ENCODE measurements at places on chromosomes 2 and 18.

DNA sequence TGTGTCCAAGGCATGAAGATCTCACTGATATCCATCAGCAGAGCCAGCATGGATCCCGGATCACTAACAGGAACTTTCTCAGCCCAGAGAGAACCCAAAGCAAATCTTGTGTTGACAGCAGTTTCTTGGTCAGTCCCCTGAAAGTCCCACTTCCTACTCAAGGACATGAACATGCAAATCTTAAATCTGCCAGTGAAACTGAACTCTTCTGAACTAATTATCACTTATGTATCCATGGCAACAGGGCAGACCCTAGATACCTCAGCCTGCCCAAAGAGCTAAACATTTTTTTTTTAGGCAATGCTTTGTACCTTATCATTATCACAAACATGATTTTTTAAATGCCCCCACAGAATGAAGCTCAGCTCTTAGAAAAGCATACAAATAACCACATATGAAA is 127.8 kb upstream of the DDX18 start:
- DNase-seq, result no peak

DNA sequence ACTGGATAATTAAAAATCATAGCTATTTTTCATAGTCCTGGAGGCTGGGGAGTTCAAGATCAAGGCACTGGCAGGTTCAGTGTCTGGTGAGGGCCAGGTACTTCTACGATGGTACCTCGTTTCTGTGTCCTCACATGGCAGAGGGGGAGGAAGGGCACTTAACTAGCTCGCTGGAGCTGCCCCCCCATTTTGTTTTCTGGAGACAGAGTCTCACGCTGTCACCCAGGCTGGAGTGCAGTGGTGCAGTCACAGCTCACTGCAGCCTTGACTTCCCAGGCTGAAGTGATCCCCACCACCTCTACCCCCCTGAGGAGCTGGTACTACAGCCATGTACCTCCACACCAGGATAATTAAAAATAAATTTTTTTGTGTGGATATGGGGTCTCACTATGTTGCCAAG is 40.3 kb downstream of the ASB1 start:
- DNase-seq, result no peak

GRCh38 chr18:56258178-56258577 is 380.2 kb downstream of the TXNL1 start:
- no peak for DNase-seq

DNA sequence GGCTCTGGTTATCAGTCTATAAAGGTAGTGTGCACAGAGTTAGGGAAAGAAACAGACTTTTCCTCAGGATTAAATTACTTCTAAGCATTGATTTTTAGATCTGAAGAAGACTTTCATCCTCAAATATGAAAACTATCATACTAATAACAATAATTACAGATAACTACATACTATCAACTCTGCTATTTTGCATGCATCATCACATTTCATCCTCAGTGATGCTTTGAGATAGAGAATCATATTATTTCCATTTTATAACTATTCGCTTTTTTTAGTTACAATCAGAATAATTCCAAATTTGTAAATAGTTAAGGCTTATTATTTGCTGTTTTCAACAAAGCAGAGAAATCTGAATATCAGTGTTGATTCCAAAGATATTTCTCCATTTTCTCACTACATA is 239.2 kb downstream of the MEIS1 start:
- DNase-seq, result no peak

- no peak for DNase-seq
Observed at GRCh38 chr2:25814681-25815080, 63.6 kb downstream of the ASXL2 start.

DNA sequence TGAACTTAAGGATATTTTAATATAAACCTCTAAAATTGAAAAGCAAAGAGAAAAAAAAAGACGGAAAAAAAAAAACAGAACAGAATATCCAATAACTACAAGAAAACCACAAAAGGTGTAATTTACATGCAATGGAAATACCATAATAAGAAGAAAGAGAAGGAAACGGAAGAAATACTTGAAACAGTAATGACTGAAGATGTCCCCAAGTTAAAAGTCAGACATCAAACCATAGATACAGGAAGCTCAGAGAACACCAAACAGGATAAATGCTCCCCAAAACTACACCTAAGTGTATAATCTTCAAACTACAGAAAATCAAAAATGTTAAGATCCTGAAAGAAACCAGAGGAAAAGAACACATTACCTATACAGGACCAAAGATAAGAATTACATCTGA is 39.2 kb downstream of the FBXO15 start:
- DNase-seq, result no peak

GRCh38 chr18:39840856-39841481 is 2114.1 kb upstream of the PIK3C3 start:
- DNase-seq, result no peak

- no peak for DNase-seq
Observed at GRCh38 chr2:43593254-43593653, 2.6 kb downstream of the THADA start.

- no peak for DNase-seq
Observed at GRCh38 chr2:45130736-45131135, 121.5 kb upstream of the SIX2 start.

DNA sequence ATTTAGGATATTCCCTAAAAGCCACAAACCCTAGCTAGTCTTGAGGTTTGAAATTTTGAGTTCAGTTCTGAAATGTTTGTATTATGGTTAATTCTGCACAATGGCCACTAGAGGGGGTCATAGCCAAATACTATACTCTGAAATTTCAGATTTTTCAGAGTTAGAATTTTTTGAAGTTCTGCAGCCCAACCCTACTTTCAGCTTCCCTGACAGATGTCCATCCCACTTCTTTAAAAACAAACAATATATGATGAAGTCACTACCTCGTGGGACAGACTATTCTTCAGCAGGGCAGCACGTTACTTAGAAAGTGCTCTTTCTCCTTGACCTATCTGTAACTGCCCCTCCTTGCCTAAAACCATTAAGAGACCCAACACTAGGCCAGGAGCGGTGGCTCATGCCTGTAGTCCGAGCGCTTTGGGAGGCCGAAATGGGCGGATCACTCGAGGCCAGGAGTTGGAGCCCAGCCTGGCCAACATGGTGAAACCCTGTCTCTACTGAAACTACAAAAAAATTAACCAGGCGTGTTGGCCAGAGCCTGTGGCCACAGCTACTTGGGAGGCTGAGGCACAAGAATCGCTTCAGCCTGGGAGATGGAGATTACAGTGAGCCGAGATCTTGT is 48.2 kb upstream of the PAPOLG start:
- DNase-seq, result no peak

- DNase-seq, result no peak
Observed at GRCh38 chr18:8688216-8688800, 17.0 kb upstream of the MTCL1 start.

- DNase-seq, result no peak
Observed at GRCh38 chr2:233356546-233357308, 2.4 kb downstream of the DGKD start.

- DNase-seq, result no peak
Observed at GRCh38 chr18:36595046-36595817, 233.6 kb downstream of the TPGS2 start.

DNA sequence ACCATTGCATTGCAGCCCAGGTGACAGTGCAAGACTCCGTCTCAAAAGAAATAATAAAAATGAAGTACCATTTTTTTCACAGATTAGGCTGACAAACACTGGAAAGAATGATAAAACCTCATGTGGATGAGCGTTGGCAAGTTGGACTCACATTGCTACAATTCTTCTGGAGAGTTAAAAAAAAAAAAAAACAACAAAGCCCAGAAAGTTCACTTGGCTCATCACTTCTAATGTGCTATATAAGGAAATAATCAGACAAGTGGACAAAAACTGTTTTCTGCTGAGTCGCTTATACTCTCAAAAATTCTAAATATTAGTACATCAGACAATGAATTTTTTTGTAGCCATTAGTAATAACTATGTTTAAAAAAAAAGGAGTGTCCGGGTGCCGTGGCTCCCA is 38.4 kb downstream of the PKP4 start:
- no peak for DNase-seq

DNA sequence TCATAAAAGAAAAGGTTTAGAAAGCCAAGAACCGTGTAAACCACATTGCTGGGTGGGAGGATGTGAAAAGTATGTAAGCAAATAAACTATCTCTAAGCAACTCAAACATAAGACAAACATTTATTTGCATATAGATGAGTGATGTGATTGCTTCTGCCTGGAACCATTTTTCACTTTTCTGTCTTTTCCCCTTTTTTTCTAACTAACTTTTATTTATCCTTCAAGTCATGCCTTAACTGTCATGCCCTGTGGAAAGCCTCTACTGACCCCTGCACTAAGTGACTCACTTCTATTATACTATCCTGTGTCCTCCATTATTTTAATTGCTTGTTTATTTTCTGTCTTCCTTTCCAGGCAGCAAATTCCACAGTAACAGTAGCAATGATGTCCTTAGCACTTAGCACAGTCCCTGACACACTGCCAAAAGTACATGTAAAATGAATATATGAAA is 87.5 kb upstream of the CTAGE1 start:
- no peak for DNase-seq

GRCh38 chr18:50947899-50948298 is 19.9 kb upstream of the ELAC1 start:
- no peak for DNase-seq

DNA sequence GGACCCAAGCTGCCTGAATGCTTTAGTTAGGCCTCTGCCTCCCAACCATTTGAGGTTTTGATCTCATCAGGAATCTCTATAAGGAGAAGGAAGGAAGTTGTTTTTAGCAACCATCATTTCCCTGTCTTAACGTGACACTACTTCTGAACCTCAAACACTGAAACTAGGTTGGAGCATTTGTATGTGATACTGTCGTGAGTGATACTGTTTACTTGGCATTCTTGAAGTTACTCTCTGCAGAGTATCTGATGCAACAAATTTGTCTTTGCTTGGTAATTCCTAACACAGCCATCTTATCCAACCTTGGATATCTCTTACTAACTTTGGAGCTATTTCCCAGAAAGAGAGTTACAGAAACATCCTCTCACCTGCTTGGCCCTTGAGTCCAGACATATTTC is 22.1 kb downstream of the TTLL4 start:
- no peak for DNase-seq

DNA sequence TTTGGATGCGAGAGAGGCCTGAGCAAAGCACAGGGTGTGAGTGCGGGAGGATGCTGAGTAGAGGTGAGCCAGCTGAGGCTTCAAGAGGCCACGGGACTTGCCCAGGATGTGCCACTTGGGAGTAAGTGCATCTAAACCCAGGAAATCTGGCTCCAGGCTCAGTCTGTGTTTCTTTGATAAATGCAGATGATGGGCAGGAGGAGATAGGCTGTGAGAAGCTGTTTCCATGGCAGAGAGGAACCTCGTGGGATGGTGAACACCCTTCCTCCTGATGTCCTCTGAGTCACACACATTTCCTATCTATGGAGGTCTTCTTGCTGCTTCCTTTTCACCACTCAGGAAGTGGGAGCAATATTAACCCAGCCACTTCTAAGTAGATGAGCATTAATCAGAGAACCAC is 38.4 kb upstream of the CELF4 start:
- DNase-seq, result no peak

DNA sequence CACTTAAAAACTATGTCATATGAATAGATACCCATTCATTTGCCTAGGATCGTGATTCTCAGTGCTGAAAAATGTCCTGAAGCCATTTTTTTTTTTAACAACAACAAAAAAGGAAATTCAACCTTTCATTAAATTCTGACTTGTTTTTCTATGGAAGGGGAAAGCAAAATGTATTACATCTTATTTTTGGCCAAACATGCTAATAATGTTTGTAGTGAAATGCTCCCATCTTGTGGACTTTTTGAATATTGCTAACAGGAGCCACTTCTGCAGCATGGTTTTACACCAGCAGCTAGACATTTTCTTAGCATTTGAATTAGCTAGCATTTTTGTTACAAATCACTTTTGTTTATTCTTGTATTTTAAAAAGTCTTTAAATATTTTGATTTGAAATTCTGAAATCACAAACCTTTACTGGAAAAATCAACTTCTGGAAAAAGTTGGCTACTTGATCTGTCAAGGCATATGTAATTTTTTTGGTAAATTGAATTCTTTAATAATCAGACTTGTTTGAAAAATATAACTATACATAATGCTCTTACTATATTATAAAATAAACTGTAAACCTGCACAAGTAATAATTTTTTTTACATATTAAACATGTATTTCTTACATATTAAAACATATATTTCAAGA is 75.8 kb downstream of the KIDINS220 start:
- no peak for DNase-seq

Data from T-helper 17 cell (primary cell).